Activated CD4-positive, alpha-beta memory T cell treated with anti-CD3 and anti-CD28 coated beads, Interleukin-2, amount 10 ng/mL, durations not matched to agents 7 days and 5 days (primary cell): ENCODE measurements at places on chromosomes 6 and 20. TPM values are rescaled to one million over a fixed set of nuclear protein-coding genes. Genes with fewer than 3 reads are reported as not detected.

DNA sequence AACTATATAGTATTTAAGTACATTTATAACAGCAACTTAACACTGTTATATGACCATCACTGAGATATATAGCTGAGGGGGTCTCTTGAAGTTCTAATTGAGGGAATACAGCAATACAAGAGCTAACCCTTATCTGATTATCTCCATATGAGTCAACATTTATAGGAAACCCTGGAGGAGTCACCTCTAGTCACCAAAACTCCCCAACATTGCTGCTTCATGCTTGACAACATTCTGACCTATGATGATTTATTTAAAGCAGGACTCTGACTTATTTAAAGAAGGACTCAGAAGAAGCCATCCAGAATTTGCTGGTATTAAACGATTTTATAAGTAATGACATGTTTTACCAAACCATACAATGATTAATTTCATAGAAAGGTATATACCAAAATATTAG is 182.6 kb upstream of the NOX3 start:
- DNase-seq, result no peak
- no peaks in the 10 kb centered on the region for H3K36me3 ChIP-seq
- no peaks in the 10 kb centered on the region for H3K4me1 ChIP-seq
- H3K27ac ChIP-seq, result no peak overlapping the region
- H3K27me3 ChIP-seq, result no peaks in the 10 kb centered on the region

- peaks cover 19% of the 10 kb centered on the region for H3K4me1 ChIP-seq
- no peak overlapping the region for H3K4me3 ChIP-seq
- peaks cover 2% of the 10 kb centered on the region for H3K27me3 ChIP-seq
- no peak overlapping the region for H3K27ac ChIP-seq
- no peaks in the 10 kb centered on the region for H3K36me3 ChIP-seq
These were observed 188.0 kb upstream of the RAB32 start for GRCh38 chr6:146355521-146356100.

DNA sequence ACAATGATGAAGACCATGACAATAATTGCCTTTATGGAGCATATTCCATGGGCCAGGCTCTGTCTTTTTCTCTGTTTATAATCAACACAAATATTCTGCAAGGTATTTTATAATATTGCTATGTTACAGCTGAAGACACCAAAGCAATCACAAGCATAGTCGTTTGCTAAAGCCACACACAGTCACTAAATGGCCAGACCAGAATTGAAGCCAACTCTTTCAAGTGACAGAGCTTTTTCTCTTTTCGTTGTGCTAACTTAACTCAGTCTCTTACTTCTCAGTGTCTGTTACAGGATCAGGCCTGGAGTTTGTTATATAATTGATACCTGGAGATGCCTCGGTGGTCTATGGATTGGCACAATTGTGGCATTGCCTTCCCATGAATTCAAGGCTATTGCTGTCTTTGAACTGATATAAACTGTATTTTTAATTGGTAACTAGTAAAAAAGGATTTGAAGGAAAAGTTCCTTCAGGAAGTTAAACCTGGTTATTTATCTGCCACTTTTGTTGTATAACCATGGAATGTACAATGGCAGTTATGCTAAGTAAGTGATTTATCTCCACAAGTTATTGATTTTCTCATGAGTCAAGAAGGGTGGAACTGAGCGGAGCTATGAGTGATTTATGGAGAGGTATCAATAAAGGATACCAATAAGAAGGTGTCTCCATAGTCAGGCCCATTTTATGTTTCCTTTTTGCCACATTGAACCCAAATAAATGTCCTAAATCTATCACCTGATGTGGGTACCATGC is 67.6 kb downstream of the PFDN4 start:
- no peaks in the 10 kb centered on the region for H3K36me3 ChIP-seq
- H3K27ac ChIP-seq, result no peak overlapping the region
- DNase-seq, result no peak
- H3K27me3 ChIP-seq, result peaks cover 2% of the 10 kb centered on the region
- no peak overlapping the region for H3K4me3 ChIP-seq

GRCh38 chr20:40568200-40568599 is 120.8 kb downstream of the MAFB start:
- no peak for DNase-seq
- no peaks in the 10 kb centered on the region for H3K4me1 ChIP-seq
- H3K27me3 ChIP-seq, result no peaks in the 10 kb centered on the region
- H3K27ac ChIP-seq, result no peak overlapping the region

GRCh38 chr20:59977086-59977485 is 18.9 kb downstream of the CDH26 start:
- no peaks in the 10 kb centered on the region for H3K27me3 ChIP-seq
- DNase-seq, result no peak
- no peaks in the 10 kb centered on the region for H3K36me3 ChIP-seq
- no peaks in the 10 kb centered on the region for H3K4me1 ChIP-seq

HSPA1L gene
- total RNA-seq, result 2.8 TPM

SLA2 gene
- total RNA-seq, result 78.6 TPM

MRAP2 gene
- total RNA-seq, result not detected
